ENCODE measurements at places on chromosomes 7 and 10. TPM values are rescaled to one million over a fixed set of nuclear protein-coding genes. Genes with fewer than 3 reads are reported as not detected.

GRCh38 chr7:127803626-127804025, 151.6 kb downstream of the SND1 start:
- H3K27me3 ChIP-seq: no peaks in the 10 kb centered on the region
- no peak for DNase-seq
- H3K27ac ChIP-seq: no peak overlapping the region
- H3K4me1 ChIP-seq: peaks cover 26% of the 10 kb centered on the region
- peaks cover 24% of the 10 kb centered on the region for H3K36me3 ChIP-seq

DNA sequence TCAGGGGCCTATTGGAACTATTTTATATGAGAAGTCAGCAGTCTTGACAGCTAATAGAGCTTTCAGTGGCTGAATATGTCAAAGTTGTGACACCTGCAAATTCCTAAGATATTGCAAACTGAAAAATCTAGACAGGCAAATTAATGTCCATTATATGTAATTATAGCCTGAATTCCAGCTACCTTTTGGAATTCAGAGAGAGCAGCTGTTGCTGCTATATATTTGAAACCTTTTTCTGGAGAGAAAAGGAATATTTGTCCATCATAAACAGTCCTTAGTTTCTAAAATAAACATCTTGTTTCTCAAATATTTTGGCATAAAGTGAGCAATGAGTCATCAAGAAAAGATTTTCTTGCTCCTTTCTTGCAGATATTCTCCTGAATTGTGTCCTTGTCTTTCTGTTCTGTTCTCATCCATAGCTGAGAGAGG, 408.9 kb upstream of the SEMA3D start:
- no peak for DNase-seq
- no peaks in the 10 kb centered on the region for H3K4me1 ChIP-seq
- no peaks in the 10 kb centered on the region for H3K27me3 ChIP-seq
- no peak overlapping the region for H3K4me3 ChIP-seq

The CYP2C18 gene
- not detected for total RNA-seq

DNA sequence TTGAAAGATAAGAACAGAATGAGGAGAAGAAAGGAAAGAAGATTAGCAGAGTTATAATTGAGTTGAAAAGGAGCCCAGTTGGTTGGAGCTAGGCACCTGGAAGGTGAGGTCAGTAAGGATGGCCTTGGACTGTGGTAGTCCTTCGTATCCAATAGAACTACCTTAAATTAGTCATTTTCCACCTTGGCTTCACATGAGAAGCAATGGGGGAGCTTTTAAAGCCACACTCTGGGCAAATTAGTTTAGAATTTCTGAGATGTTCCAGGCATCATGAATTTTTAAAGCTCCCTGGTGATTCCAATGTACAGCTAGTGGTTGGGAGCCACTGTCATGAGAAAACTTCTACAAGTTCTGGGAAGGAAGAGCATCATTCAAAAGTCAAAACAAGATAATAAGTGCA, 27.3 kb upstream of the CYP3A5 start:
- H3K36me3 ChIP-seq: peaks cover 17% of the 10 kb centered on the region
- H3K4me1 ChIP-seq: no peaks in the 10 kb centered on the region
- H3K4me3 ChIP-seq: no peak overlapping the region
- no peak for DNase-seq

DNA sequence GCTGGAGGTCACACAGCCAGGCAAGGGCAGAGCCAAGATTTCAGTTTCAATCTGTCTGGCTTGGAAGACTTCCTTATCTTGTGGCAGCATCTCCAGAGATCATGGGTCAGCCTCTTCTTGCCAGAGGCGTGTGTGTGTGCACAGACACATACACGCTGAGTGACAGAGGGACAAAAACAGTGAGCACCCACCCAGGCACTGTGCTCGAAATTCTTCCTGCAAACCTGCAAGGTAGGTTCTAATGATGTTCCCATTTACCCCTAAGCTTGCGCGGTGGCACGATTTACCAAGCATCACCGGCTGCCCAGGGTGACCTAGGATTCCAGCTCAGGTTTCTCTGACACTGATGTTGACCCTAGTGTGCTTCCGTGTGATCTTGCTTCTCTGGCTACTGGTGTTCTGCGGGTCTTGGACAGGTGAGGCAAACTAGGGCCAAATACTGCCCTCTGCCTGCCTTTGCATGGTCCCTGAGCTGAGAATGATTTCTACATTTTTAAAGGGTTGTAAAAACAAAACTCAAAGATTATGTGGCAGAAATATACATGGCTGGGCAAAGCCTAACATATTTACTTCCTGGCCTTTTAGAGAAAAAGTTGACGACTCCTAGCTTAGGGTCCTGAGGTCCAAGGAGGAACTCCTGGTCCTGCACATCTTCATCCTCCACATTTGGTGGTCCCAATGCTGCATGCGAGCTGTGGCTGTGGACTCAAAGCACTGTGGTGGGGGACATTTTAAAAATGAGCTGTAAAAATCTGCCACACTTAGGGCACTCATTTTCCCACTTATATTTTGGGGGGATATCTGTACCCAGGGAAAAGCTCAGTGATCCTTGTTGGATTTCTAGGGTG, 268.5 kb downstream of the RPS24 start:
- peaks cover 16% of the 10 kb centered on the region for H3K4me1 ChIP-seq
- no peaks in the 10 kb centered on the region for H3K27me3 ChIP-seq
- peak overlapping the region; percentile 74 for H3K4me3 ChIP-seq
- peak overlapping the region; percentile 85 for H3K27ac ChIP-seq

- no peak overlapping the region for H3K4me3 ChIP-seq
- no peaks in the 10 kb centered on the region for H3K36me3 ChIP-seq
- DNase-seq: no peak
Measured at GRCh38 chr10:78359640-78360091, 326.0 kb downstream of the RPS24 start.

DNA sequence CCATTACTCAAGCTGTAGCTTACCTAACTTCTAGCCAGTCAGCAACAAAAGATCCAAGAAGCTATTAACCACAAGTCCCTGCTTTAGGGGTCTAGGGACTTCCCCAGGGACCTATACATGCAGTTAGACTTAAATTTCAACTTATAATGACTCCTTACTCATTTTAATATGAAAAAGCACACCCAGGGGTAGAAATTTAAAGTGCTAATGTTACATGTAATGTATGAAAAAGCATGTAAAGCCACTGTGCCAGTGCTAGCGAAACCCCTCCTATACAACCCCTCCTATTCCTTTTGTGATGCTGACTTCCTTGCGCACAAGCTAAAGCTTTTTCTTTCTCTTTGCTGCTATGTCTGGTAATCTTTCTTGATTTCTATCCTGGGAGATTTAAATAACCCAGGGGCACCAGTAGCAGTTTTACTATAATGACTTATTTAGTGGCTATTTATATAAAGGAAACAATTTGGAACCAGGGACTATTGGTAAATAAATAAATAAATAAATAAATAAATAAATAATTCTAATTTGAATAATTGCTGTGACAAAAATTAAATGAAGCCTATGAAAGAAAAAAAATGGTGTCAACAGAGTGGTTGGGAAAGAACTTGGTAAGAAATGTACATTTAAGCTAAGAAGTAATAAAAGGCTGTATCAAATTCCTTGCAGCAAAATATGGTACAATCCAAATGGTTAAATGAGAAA, 110.5 kb upstream of the MAGI2 start:
- H3K27ac ChIP-seq: no peak overlapping the region
- no peaks in the 10 kb centered on the region for H3K4me1 ChIP-seq
- H3K27me3 ChIP-seq: no peaks in the 10 kb centered on the region
- no peak overlapping the region for H3K4me3 ChIP-seq
- DNase-seq: no peak

The A1CF gene
- total RNA-seq: not detected

GRCh38 chr7:21193895-21194294, 234.0 kb upstream of the SP4 start:
- DNase-seq: no peak
- H3K4me3 ChIP-seq: no peak overlapping the region
- H3K4me1 ChIP-seq: peaks cover 4% of the 10 kb centered on the region
- H3K27ac ChIP-seq: no peak overlapping the region
- no peaks in the 10 kb centered on the region for H3K27me3 ChIP-seq

The COPS6 gene
- total RNA-seq: 86.3 TPM

GRCh38 chr10:3324612-3325038, 152.0 kb upstream of the PITRM1 start:
- no peak overlapping the region for H3K4me3 ChIP-seq
- DNase-seq: no peak
- H3K4me1 ChIP-seq: no peaks in the 10 kb centered on the region
- no peaks in the 10 kb centered on the region for H3K36me3 ChIP-seq
- H3K27ac ChIP-seq: no peak overlapping the region

DNA sequence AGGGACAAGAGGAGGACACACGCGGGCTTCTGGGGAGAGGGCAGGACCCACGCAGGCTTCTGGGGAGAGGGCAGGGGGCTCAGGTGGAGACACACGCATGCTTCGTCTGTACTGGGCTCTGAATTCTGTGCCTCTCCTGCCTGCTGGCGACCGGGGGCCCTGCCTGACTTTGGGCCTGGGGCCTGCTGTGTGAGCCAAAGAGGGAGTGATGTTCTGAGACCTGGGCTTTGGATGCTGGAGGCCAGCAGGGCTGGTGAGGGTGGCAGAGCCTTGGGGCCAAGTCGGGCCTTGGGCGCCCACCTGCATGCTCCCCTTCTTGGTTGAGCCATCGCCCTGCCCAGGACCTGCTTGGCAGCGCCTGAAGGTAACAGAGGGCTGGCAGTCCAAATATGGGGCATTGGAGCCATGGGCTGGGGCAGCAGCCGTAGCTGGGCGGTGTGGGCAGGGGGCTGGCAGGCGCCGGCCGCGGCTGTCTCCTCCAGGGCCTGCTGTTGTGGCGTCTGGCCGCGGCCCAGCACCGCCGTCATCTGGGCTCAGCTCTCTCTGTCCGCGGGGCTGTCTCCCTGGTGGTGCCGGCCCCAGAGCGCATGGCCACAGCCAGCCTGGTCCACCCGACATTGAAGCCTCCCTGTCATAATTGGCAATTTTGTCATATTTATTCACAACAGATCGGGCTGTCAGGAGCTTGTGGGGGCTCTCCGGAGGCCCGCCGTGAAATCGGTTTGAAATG, 78.9 kb downstream of the UNCX start:
- no peak overlapping the region for H3K4me3 ChIP-seq
- H3K27ac ChIP-seq: no peak overlapping the region
- no peak for DNase-seq
- peaks cover 2% of the 10 kb centered on the region for H3K27me3 ChIP-seq
- H3K4me1 ChIP-seq: no peaks in the 10 kb centered on the region

- H3K4me1 ChIP-seq: peaks cover 4% of the 10 kb centered on the region
- H3K4me3 ChIP-seq: peak overlapping the region; percentile 69
- H3K36me3 ChIP-seq: no peaks in the 10 kb centered on the region
- peaks cover 36% of the 10 kb centered on the region for H3K27me3 ChIP-seq
- H3K27ac ChIP-seq: no peak overlapping the region
- no peak for DNase-seq
Measured at GRCh38 chr7:39413636-39414223, 152.5 kb upstream of the YAE1 start.

DNA sequence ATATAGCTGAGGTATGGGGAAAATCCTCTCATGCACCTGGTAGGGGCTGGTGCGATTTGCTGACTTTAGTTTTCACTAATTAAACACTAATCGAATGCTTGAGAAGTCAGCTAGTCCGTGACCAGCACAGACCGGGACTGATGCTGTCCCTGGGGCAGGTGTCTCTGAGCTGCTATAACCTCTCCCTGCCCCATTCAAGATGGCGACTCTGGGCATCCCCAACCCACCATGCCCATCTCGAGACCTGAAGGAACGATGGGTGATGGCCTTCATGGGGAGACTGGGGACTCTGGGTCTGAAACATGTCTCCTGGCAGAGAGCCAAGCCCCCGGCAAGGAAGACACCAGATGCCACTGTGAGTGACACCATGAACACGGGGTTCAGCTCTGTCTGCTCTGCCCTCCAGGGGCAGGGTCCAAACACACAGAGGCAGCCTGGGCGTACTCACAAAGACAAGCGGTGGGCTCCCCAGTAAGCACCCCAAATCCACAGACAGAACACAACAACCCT, 57.4 kb downstream of the GNA12 start:
- no peak for DNase-seq
- H3K36me3 ChIP-seq: peaks cover 20% of the 10 kb centered on the region
- peaks cover 27% of the 10 kb centered on the region for H3K4me1 ChIP-seq

GRCh38 chr10:128056303-128057050, 69.7 kb downstream of the MKI67 start:
- H3K27ac ChIP-seq: no peak overlapping the region
- no peak for DNase-seq
- peaks cover 36% of the 10 kb centered on the region for H3K4me1 ChIP-seq

GRCh38 chr7:124536156-124536762, 229.3 kb downstream of the GPR37 start:
- no peaks in the 10 kb centered on the region for H3K4me1 ChIP-seq
- no peak overlapping the region for H3K27ac ChIP-seq
- DNase-seq: no peak
- no peaks in the 10 kb centered on the region for H3K36me3 ChIP-seq
- no peaks in the 10 kb centered on the region for H3K27me3 ChIP-seq

- H3K4me1 ChIP-seq: no peaks in the 10 kb centered on the region
- H3K36me3 ChIP-seq: no peaks in the 10 kb centered on the region
- H3K27ac ChIP-seq: no peak overlapping the region
- peaks cover 9% of the 10 kb centered on the region for H3K27me3 ChIP-seq
Measured at GRCh38 chr7:107708956-107709355, 35.0 kb upstream of the CBLL1 start.

DNA sequence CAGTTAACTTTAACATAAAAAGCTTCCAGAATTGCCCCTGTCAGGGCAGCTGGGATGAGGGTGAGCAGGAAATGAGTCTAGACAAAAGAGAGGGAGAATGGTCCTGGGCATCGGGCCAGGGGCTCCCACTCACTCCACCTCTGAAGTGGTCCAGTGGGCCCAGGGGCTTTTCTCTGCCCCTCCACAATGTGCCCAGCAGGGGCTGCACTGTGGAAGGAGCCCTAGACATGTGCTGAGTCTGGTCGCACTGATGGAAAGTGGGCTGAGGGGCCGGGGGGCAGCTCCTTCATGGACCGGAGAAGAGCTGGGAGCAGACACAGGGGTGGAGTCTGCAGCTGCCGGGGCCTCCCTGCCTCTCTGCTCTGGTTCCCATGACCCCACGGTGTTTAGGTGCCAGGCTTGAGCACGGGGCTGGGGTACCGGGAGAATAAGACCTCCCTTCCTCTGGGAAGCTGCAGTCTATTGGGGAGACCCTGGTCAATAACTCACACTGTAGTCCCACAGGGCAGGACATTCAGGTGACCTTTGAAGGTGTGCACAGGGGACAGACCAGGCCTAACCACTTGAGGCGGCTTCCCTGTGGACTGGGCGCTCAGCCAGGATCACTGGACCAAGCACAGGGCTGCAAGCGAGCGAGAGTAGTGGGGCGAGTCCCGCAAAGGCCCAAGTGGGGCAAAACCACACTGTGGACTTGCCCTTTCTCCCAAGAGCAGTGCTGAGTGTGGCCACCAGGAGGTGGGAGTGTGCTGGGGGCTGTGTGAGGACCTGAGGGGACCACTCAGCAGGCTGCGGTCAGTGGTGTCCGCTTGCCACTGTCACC, 6.1 kb downstream of the ADCY1 start:
- no peak for DNase-seq
- H3K27me3 ChIP-seq: peaks cover 15% of the 10 kb centered on the region
- no peaks in the 10 kb centered on the region for H3K4me1 ChIP-seq
- no peaks in the 10 kb centered on the region for H3K36me3 ChIP-seq
- no peak overlapping the region for H3K27ac ChIP-seq
